ENCODE measurements at places on chromosomes 13 and 19.
A peak's percentile ranks its signal among the peaks of the same experiment; 100 is the strongest.

GRCh38 chr13:27038323-27038722 lies 133.3 kb downstream of the USP12 start:
- no peak for DNase-seq

- no peak for DNase-seq
Observed at GRCh38 chr19:4059453-4059871, 7.2 kb downstream of the ZBTB7A start.

GRCh38 chr19:45099467-45100191 lies 6.7 kb downstream of the PPP1R37 start:
- no peak for DNase-seq

DNA sequence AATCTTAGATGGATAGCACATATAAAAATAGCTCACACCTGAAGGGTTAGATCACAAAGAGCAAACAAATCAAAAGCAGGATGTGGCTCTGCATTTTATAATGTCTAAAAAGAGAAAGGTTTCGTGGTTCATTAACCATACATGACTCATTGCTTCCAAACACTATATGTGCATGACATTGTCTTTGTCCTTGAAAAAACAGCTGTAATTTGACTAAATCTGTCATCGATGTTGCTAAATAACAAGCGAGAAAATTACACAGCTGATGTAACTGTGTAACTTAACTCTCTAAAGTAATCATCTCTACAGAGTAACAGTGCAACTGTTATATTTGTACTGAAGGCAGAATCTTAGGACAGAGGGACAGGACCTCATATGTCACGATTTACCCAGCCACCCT lies 383.1 kb upstream of the GPC6 start:
- DNase-seq: no peak

DNA sequence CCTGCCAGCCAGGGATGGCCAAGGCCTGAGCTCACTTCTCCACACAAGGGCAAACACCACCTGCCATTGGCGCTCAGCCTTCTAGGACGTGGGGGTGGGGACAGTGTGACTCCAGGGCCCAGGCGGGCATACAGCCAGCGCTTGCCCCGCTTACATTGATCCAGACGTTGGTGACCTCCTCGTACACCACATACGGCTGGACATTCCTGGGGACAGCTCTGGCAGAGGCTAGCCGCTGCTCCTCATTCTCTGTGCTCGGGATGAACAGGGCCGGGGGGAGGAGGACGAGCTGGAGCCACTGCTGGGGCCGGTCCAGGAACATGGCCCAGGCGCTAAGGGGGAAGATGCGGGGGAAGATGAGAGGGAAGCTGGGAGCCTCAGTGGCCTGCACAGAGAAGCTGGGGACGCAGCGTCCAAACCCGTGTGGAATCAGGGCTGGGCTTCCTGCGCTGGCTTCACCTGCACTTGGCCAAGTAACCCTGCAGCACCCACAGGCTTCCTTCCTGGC lies 25.1 kb upstream of the MYDGF start:
- DNase-seq: no peak

DNA sequence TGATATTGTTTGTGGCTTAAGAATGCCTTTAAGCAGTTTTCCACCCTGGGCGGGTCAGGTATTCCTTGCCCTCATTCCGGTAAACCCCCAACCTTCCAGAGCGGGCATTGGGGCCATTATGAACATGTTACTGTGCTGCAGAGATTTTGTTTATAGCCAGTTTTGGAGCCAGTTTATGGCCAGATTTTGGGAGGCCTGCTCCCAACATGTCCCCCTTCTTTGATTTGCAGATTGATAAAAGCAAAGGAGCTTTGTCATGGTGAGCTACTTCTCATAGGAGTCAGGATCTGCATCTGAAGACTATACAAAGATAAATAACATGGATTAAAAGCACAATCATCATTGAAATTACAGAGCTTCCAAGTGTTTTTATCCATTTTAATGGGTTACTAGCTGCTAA lies 36.9 kb upstream of the ZNF562 start:
- DNase-seq: no peak

DNA sequence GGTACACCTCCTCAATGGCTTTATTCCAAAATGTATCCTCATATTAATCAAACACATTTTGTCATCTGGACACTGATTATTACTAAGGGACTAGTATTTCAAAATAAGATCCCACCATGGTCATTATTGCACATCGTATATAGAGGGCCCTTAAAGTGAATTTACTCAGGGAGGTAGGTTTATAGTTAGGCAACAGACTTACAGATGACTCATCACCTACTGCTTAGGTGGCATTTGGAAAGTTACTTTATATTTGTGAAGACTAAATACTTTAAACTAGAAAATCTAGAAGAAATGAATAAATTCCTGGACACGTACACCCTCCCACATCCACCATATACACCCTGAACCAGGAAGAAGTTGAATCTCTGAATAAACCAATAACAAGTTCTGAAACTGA lies 353.0 kb downstream of the KCTD12 start:
- DNase-seq: no peak

DNA sequence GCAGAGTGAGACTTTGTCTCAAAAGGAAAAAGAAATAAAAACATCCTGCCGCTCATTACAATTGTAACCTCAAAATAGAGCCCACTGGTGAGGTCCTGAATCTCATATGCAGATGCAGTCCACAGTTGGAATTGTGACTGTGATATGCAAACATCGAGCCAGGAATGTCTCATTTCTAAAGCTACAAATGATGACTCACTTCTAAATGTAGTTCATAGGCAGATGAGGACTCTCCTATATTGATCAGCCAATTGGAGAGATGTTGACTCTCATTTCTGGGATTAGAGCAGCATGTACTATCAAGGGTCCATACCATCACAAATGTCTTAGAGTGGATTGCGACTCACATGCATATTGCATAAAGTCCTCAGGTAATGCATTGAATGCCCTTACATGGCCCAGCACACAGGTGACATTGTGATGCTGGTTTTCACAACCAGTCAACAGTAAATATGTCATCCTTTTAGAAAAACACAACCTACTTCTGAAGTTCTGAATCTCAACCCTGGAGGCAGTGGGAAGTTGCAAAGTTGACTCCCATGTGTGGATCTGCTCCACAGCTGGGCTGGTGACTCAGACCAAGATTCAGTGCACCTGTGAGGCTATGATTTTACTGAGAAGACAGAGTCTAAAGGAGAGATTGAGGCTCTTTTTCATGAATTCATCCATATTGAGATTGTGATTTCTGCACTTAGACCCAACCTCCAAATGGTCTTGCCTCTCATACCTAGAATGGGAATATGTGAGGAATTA lies 16.9 kb upstream of the ZNF254 start:
- no peak for DNase-seq

DNA sequence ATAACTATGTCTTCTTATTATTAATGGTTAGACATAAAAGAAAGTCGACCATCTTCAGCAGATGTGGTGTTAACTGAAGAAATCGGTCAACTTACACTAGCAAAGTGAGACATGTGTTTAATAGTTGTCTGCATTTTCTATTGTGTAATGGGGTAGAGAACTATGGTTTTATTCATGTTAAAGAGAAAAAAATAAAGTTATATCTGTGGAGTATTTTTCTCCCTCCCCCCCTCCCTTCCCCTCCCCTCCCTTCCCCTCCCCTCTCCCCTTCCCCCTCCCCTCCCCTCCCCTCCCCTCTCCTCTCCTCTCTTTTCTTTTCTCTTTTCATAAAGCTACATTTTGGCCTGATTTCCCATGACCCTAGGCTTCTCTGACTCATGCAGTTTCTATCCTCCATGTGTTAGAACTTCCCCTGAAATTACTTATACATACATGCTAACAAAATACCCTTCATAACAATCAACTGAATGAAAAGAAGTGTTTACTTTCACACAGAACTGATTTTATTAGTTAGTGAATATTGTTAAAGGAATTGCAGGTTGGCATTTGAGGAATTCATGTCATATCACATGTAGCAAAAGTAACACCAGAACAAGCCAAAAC lies 1431.0 kb upstream of the ATXN8OS start:
- DNase-seq: no peak

GRCh38 chr13:102402290-102402689 lies 442 bp upstream of the FGF14 start:
- no peak for DNase-seq

DNA sequence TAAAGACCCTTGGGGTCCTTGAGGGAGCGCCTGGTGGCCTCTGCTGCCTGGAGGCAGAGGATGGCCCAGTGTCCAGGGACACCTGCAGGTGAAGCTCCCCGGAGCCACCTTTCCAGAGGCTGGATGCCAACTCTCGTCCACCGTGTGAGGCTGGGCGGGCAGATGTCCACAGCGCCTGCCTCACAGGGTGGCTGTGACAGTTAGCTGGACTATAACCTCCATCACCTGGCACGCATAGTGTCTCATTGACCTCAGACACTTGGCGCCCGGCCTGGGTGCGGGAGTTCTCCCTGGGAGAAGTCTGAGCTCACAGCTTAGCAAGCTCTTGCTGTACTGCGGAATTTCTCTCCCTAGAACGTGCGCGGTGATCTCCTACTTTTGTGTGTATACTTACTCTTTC lies 9.8 kb downstream of the BICRA start:
- no peak for DNase-seq

GRCh38 chr19:8585894-8586750 lies 8.9 kb upstream of the MYO1F start:
- peak; percentile 59 for DNase-seq

GRCh38 chr19:5588906-5589676 lies 21.3 kb upstream of the TINCR start:
- DNase-seq: no peak

GRCh38 chr19:17766543-17767131 lies 15.4 kb downstream of the FCHO1 start:
- no peak for DNase-seq

GRCh38 chr19:13083627-13084026 lies 19.0 kb downstream of the LYL1 start:
- no peak for DNase-seq

DNA sequence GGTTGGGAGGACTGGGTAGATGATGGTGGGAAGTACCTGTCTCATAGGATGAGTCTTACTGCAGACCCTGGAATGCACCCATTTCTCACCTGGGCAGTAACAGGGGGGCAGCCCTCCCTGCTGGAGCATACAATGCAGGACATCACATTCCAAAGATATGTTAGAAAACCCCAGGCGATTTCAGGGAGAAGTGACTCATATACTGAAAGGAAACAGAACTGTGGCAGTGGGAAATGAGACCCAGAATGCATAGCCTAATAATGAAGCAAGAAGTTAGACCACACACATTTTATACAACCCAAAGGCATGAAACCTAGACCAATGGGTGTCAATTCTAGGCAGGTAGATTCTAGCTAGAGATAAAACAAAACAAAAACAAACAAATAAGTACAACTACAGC lies 402.7 kb downstream of the IRS2 start:
- no peak for DNase-seq

- DNase-seq: no peak
Observed at GRCh38 chr19:14474827-14475226, 327 bp downstream of the PTGER1 start.

DNA sequence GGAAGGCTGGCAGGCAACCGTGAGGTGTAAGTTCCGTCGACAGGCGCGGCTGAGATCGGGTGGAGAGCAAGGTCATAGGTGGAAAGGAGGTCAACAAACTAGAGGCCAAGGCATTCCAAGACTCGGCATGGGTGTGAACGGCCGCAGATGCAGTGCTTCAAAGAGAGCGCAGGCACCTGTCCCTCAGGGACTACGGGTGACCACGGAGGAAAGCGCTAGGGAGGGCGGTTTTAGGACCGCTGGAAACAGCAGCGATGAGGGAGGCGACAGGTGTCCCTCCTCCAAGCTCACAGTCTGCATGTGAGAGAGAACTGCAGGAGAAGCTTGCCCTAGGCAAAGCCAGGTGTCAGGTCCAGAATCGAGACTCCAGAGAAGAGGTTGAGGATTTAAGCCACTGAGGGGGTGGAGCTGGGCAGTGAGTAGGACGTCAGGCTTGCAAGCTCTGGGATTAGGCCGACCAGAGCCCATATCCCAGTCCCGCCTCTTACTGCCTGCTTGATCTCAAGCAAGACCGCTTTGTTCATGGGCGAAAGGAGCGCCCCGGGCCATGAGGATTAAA lies 1.6 kb upstream of the MLNR start:
- DNase-seq: no peak

DNA sequence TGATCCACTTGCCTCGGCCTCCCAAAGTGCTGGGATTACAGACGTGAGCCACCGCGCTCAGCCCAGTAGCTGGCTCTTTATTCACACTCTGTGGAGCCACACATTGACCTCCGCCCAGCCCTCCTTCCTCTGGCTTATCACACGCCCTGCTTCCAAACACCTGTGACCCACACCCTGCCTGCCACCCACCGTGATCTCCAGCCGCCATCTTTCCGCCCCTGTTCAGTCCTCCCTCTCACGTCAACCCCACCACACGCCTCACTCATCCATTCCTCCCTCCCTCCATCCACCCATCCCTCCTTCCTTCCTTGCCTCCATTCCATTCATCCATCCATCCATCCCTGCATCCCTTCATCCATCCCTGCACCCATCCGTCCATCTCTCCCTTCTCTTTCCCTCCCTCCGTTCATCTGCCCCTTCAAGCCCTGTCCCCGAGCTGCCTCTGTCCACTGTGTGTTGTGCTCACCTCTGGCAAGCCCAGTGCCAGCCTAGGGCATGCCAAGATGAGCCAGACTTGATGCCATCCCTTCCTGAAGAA lies 17.6 kb downstream of the ZNF296 start:
- no peak for DNase-seq

DNA sequence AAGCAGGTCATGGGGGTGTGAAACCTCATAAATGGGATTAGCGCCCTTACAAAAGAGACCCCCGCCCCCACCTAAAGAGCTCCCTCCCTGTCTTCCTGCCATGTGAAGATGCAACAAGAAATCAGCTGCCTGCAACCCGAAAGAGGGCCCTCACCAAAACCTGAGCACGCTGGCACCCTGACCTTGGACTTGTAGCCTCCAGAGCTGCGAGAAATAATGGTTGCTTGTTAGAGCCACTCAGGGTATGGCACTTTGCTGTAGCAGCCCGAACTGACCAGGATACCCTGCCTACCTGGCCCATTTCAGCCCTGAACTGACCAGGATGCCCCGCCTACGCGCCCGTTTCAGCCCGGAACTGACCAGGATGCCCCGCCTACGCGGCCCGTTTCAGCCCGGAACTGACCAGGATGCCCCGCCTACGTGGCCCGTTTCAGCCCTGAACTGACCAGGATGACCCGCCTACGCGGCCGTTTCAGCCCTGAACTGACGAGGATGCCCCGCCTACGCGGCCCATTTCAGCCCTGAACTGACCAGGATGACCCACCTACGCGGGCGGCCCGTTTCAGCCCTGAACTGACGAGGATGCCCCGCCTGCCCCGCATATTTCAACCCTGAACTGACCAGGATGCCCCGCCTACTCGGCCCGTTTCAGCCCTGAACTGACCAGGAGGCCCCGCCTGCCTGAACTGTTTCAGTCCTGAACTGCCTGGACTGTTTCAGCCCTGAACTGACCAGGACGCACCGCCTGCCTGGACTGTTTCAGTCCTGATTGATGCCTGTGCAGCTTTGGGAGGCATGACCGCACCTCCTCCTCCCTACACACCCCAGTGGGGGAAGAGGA lies 120.0 kb downstream of the UQCRFS1 start:
- DNase-seq: no peak

GRCh38 chr19:1214862-1215731 lies 9.5 kb downstream of the STK11 start:
- no peak for DNase-seq

DNA sequence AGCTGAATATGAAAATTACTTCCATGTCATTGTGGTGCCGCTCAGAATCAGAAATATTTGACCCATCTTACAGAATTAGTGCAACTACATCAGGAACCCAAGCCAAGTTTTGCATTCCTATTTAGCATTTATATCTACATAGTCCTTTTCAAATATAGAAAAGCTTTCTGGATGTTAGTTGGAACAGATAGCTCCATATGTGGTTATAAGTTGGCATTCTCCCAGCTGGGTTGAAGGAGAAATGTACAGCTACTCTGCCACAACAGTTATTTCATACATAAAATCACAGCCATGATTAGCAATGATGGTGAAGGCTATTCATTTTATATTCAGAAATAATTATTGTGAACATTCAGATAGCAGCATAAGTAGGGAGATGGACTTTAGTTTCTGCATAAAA lies 28.2 kb downstream of the HPN start:
- no peak for DNase-seq
